ENCODE measurements at places on chromosomes 7 and 10.

DNA sequence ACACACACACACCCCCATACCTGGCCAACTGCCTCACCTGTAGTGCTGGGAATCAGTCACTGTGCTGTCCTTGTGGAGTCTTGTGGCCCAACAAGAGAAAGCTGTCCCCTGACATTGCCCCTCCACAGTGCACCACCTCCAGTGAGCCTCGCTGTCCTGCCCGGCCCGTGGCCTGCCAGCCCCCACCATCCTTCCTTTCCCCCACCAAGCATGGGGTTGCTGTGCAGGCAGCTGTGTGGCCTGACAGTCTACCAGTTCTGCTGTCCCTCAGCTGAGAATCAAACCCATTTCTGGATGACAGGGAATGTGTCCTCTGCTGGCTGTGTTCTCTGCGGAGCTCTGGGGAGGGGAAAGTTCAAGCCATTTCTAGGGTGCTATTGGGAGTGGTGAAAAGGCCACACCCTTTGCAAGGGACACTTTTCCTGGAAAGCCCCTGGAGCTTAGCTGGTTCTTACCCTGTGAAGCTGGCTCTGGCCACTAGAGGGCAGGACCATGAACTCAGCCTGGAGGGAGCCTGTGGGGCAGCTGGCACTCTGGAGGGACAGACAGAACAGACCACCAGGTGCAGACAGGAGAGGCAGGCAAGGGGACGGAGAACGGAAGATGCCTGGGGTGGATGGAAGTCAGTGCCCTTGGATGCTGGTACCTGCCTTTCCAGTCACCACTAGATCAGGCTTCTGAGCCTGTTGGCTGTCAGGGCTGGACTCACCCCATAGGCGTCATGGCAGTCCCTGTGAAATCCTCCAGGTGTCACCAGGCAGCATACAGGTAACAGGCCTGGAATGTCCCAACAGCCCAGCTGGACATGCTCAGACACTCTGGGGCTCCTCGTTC, 10.5 kb upstream of the MTPAP start:
- peak; percentile 40 for DNase-seq

- no peak for DNase-seq
These were observed 985 bp upstream of the ETV1 start for GRCh38 chr7:13990319-13990983.

- DNase-seq = no peak
These were observed 592 bp upstream of the PIK3CG start for GRCh38 chr7:106864298-106865081.

DNA sequence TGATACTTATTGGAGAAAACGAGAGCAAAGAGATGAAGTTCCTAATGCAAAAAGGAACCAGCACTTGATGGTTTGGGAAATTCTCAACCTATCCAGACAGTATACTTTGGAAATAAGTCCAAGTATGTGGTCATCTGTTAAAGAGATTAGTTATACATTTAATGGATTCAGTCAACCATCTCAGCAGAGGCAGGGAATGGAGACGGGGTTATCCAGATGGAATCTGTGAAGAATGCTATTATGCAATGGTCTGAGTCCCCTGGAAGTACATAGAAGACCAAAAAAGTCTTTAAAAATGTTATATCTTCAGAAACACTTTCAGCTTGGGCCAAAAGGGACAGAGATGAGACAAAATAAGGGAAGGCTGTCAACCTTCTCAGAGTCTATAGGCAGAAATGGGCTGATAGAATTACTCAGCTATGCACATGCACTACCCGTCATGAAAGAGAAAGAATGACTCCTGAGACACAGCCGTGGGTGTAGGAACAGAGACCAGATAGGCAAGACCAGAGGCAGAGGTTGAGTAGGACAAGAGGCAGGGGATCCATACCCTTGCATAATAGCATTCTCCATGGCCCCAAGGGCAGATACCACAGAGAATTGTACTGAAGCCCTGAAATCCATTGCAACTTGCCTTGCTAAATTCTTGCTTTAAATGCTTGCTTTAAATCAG, 738.8 kb upstream of the POT1 start:
- no peak for DNase-seq

DNA sequence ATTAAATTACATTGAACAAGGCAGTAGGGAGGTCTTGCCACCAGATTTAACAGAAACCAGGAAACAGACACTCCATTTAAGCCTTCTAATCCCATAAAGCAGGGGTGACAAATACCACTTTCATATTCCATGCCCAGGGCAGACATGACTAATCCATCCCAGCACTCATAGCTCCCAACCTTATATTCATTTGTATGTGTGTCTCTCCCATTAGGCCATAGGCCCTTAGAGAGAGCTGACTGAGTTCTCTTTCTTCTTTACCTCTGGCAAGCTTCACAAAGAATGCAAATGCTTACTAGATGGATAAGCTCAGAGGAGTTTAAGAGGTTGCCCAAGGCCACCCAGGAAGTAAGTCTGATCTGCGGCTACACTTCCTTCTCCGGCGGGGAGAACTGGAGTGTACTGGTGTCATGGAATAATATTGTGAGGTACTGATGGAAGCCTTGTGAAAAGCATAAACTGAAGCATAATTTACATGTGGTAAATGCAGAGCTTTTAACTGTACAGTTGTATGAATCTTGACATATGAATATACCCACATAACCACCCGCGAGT, 239.7 kb upstream of the HABP2 start:
- no peak for DNase-seq

GRCh38 chr10:5531558-5532306, 7.0 kb downstream of the CALML3 start:
- DNase-seq = no peak

- DNase-seq = no peak
These were observed 43.9 kb upstream of the SLC29A3 start for GRCh38 chr10:71274901-71275796.

GRCh38 chr10:2165771-2166460, 428.6 kb upstream of the ADARB2 start:
- no peak for DNase-seq

GRCh38 chr10:112159469-112159868, 24.1 kb downstream of the GPAM start:
- DNase-seq = no peak

- no peak for DNase-seq
These were observed 32.9 kb downstream of the PHTF2 start for GRCh38 chr7:77831481-77831880.

- DNase-seq = no peak
These were observed 74.3 kb downstream of the AVL9 start for GRCh38 chr7:32569388-32570289.

GRCh38 chr10:125823663-125824251, 411 bp downstream of the BCCIP start:
- no peak for DNase-seq

- no peak for DNase-seq
These were observed 29.4 kb downstream of the COL1A2 start for GRCh38 chr7:94423863-94424735.
